ENCODE measurements at places on chromosomes 7 and 10. TPM values are rescaled to one million over a fixed set of nuclear protein-coding genes. Genes with fewer than 3 reads are reported as not detected.

GIMAP7 gene
- not detected for total RNA-seq

ENTPD1 gene
- total RNA-seq: 187 TPM

PNLIPRP3 gene
- not detected for total RNA-seq

HYAL4 gene
- total RNA-seq: not detected

TFEC gene
- 35.0 TPM for total RNA-seq

DNA sequence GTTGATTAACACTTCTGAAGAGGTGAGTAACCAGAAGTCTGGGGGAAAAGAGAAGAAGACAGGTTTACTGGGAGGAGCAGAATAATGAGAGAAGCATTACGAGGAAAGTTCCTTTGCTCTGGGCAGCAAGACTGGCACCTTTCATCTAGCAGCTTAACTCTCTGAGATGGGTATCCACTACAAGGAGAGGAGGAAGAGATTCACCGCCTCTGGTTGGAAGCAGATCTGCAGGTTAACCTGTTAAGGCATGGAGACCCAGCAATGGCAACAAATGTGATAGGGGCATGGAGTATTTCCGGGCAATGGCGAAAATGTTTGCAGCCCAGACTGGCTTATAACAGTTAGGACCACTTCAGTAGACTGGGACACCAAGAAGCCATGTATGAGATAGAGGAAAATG is 162.2 kb downstream of the TFEC start:
- no peaks in the 10 kb centered on the region for H3K4me1 ChIP-seq
- no peak overlapping the region for H3K27ac ChIP-seq
- peaks cover 2% of the 10 kb centered on the region for H3K27me3 ChIP-seq
- no peak overlapping the region for H3K4me3 ChIP-seq
- no peak for DNase-seq

DNA sequence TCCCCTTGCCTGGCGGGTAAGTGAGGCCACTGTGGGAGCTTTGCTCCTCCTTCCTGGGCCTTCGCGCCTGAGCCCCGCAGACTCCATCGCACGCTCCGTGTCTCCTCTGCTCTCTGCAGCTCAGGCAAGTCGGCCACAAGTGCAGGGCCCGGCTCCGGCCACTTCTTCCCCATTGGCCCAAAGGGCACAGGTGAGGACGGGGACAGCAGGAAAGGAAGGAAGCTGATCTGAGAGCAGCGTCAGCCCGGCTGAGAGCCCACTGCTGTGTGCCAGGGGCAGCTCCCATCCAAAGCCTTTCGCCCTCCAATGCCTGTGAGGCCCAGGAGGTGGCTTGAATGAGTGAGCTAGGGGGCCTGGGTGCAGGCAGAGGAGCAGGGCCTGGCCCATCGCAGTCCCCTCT is 33.7 kb upstream of the RHEB start:
- no peaks in the 10 kb centered on the region for H3K4me1 ChIP-seq
- H3K4me3 ChIP-seq: no peak overlapping the region
- DNase-seq: no peak
- H3K27ac ChIP-seq: no peak overlapping the region
- H3K27me3 ChIP-seq: peaks cover 4% of the 10 kb centered on the region
- peaks cover 18% of the 10 kb centered on the region for H3K36me3 ChIP-seq

GRCh38 chr10:70174058-70174741 is 3.9 kb upstream of the SAR1A start:
- peaks cover 4% of the 10 kb centered on the region for H3K27me3 ChIP-seq
- no peak for DNase-seq
- H3K27ac ChIP-seq: peak overlapping the region; percentile 47
- H3K4me3 ChIP-seq: no peak overlapping the region

- no peaks in the 10 kb centered on the region for H3K36me3 ChIP-seq
- H3K27me3 ChIP-seq: peaks cover 5% of the 10 kb centered on the region
- no peak for DNase-seq
- peaks cover 6% of the 10 kb centered on the region for H3K4me1 ChIP-seq
- H3K4me3 ChIP-seq: no peak overlapping the region
Observed at GRCh38 chr10:60722623-60723022, 55.7 kb upstream of the CDK1 start.

GRCh38 chr7:143345428-143345900 is 17.0 kb downstream of the FAM131B start:
- DNase-seq: no peak
- H3K27ac ChIP-seq: no peak overlapping the region
- H3K27me3 ChIP-seq: peaks cover 27% of the 10 kb centered on the region
- no peaks in the 10 kb centered on the region for H3K36me3 ChIP-seq
- H3K4me1 ChIP-seq: peaks cover 6% of the 10 kb centered on the region

- H3K4me3 ChIP-seq: no peak overlapping the region
- H3K4me1 ChIP-seq: peaks cover 3% of the 10 kb centered on the region
- no peak for DNase-seq
- H3K27ac ChIP-seq: no peak overlapping the region
Observed at GRCh38 chr10:1255600-1256431, 199.6 kb downstream of the WDR37 start.

DNA sequence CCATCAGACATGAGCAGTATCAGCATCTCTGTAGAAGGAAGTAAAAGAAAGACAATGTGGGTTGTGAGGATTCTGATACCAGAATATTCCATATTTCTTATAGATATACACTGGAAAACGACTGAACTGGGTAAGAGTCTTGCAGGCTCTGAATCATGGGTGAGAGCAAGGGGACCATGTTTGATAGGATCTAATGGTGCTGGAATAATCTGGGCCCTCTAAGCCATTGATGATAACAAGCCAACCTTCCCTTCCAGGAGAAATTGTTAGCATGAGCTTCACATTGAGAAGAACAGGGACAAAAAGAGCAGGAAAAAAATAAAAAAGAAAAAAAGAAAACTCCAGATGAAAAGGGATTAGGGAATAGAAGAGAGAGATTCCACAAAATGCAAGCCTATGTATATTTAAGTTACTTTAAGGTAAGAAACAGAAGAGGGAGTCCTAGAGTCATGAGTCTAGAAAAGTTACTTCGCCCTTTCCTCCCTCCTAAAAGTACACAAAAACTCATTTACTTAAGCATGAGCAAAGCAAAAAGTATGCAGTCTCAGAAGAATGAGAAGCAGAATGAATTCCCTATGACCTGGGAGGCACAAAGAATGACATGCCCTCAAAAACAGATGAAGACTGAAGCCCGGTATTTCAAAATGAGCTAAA is 181.9 kb downstream of the TMEM26 start:
- no peaks in the 10 kb centered on the region for H3K36me3 ChIP-seq
- no peak overlapping the region for H3K4me3 ChIP-seq
- no peak overlapping the region for H3K27ac ChIP-seq
- no peak for DNase-seq
